ENCODE measurements at places on chromosomes 7 and 10.

DNA sequence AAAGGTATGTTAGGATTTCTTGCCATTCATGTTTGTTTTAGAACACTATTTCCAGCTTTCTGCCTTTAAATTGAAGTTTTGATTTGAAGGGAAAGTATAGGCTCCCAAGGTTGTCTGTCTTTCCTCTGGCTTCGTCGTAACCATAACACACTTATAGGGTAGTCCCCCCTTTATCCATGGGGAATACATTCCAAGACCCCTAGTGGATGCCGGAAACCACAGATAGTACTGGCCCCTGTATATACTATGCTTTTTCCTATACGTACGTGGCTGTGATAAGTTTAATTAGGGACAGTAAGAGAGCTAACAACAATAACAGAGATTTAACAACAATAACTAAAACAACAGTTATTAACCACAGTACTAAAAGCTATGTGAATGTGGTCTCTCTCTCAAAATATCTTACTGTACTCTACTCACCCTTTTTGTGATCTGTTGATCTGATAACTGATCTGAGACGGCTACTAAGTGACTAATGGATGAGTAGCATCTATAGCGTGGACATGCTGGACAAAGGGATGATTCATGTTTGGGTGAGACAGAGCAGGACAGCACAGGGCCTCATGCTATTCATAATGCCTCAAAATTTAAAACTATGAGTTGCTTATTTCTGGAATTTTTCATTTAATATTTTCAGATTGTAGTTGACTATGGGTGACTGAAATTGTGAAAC is 273.1 kb downstream of the AUTS2 start:
- DNase-seq = no peak

GRCh38 chr7:65441010-65441409 is 67.4 kb downstream of the ZNF92 start:
- DNase-seq = no peak

- no peak for DNase-seq
These were observed 33.7 kb upstream of the RBM33 start for GRCh38 chr7:155610633-155611193.

- DNase-seq = no peak
These were observed 100.9 kb upstream of the PDLIM1 start for GRCh38 chr10:95391581-95392216.

DNA sequence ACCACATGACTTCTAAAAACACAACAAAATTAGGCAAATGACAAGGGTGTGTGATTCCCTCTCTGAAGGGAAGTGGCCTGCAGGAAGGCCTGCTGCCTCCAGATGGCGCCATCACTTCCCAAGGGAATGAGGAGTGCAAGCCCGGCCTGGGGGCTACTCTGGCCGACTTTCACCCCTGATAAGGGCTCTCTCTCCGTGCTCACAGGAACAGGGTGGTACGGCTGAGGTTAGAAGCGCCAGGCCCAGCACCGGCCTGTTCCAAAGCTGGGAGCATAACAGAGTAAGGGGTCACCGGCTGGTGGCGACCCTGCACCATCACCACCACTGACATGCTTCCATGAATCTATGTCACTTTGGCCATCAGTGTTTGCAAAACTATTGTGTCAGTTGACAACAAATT is 13.1 kb downstream of the RBP3 start:
- DNase-seq = no peak

DNA sequence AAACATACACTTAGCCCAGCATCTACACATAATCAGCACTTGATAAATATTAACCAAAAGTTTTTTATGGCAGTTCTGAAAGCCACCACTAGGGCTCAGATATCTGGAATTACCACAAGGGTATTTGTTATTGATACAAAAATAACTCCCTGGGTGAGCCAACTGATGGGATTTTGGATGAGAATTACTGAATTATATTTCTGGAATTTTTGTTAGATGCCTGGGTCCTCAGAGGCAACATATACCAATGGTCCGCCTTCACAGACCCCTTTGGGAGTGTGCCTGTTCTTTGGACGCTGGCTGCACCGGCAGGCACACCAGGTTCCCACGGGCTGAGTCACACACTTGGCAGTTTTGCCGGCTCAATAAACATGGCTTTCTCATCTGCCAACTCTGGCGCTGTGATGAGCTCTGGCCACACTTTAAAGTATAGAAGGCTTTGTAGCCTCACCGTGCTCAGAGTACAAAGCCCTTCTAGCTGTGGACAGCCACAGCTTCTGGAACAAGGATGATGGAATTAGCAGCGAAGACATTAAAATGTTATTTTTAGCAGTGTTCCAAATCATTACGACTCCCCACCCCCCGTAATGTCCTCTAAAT is 24.5 kb upstream of the EEPD1 start:
- no peak for DNase-seq

GRCh38 chr10:17652585-17652984 is 8.6 kb downstream of the STAM start:
- no peak for DNase-seq

GRCh38 chr10:12299222-12299965 is 50.0 kb upstream of the CAMK1D start:
- no peak for DNase-seq

GRCh38 chr10:25017661-25018060 is 1.2 kb downstream of the THNSL1 start:
- DNase-seq = no peak

GRCh38 chr7:139698278-139698677 is 79.5 kb downstream of the HIPK2 start:
- DNase-seq = no peak

DNA sequence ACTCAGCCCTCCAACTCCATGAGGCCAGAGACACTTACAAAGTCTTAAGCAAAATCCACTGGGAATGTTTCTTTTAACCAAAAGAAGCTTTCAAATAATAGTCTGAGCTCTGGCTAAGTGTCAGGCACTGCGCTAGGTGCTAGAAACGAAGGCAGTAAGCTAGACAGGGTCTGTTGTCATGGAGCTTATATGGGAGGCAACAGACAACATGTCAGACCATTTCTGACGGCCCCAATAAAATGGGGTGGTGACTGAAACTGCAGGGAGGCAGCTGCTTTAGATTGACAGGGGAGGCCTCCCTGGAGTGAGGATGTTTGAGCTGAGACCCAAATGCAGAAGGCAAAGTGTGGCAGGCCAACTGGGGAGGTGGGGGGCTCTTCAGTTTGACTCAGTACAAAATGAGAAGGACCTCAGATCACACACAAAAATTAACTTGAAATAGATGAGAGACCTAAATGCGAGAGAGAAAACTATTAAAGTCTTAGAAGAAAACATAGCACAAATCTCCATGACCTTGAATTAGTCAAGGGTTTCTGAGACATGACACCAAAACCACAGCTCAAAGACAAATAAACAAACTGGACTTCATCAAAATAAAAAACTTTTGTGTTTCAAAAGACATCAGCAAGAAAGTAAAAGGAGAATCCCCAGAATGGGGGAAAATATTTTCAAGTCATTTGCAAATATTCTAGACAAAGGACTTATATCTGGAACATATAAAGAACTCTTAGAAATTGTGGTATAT is 40.6 kb downstream of the SH3PXD2A start:
- DNase-seq = no peak

GRCh38 chr10:64574371-64574770 is 1053.2 kb downstream of the REEP3 start:
- DNase-seq = no peak

- DNase-seq = no peak
These were observed 10.2 kb downstream of the KLF14 start for GRCh38 chr7:130723784-130724183.

- no peak for DNase-seq
These were observed 73.2 kb downstream of the AASS start for GRCh38 chr7:122070834-122071233.

DNA sequence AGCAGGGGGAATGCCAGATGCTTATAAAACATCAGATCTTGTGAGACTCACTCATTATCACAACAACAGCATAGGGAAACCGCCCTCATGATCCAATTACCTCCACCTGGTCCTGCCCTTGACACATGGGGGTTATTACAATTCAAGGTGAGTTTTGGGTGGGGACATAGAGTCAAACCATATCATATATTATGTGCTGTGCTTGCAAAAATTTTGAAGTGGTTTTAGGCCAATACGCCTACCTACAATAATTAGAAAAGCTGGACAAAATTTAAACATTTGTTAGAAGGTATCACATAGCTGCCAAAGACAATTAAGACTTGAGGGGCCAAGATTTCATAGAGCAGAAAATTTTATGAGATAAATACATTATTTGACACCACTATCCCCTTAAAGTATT is 29.5 kb downstream of the NPSR1 start:
- DNase-seq = no peak

DNA sequence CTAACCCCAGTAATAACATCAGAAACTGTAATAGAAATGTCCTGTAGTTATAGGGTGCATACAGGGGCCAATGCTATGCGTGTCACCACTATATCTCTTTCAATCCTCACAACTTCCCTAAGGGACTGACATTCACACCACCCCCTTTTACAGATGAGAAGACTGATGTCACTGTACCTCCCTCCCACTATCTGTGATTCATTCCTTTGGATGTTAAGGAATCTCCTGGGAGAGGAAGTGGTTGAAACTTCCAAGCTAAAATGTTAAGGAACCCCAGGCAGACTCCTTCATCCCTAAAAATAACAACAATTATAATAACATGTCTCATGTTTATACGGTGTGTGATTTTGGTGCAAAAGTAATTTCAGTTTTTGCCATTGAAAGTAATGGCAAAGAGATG is 5.4 kb downstream of the COL13A1 start:
- no peak for DNase-seq

DNA sequence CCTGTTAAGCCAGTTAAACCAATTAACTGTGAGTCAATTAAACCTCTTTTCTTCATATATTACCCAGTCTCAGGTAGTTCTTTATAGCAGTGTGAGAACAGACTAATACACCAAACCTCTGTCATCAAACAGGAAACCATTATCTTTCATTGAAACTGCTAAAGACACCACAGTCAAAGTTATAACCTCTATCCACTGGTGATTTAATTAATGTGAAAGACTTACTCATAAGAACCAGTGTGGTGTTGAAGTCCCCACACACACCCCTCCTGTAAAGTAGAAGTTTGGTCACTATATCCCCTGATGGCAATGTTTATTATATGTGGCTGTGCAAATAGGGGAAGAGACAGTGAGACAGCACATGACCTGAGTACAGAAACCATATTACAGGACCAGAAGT is 228.1 kb downstream of the NEBL start:
- no peak for DNase-seq

DNA sequence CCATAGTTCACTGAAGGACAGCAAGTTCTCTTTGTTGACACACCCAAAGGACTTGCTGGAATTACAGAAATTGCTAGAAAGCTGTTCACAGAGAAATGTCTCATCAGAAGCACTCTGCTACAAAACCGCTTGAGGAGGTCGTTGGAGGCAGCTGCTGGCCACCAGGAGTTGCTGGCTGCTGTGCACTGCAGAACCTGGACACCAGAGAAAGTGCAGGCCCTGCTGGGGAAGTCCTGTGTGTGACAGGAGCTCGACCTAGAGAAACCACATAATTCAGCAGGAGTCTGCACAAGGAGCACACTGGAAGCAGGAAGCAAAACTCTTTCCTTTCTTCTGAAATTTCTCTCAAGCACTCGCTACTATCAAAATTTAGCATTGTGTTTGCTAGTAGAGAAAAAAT is 461.5 kb upstream of the GHITM start:
- DNase-seq = no peak

DNA sequence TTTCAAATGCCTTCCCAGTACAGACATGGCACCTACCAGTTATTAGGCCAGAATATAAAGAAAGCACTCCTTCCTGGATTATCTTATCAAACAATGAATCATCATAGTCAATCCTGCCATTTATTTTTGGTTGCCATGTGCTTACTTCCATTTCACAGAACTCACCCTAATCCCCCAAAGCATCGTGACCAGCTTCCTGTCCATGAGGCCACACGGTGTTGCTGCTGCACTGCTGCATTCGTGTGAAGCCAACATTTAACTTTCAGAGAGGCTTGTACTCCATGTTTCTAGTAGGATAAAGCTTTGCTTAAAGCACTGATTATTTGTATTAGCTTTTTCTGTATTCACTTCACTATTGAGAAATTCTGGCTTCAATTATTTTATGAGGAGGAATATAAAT is 14.4 kb downstream of the COL28A1 start:
- DNase-seq = no peak

DNA sequence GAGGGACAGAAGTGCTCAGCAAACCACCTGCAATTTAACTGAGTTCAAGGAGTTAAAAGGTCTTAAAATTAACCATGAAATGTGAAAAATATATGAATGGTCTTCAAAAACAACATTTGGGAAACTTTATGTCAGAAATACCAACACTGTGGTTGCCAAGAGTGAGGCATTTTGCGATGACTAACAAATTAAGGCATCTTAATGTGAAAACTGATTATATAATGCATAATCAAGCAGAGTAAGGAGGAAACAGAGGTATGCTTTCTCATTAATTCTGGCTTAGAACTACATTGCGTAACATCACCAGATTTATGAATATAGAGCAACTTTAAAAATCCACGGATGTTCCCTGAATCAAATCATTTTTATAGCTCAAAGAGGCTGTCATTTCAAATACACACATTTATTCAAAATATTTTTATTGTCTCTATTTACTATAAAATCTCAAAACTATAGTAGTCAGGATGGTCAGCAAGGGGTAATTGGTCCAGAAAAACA is 335.5 kb downstream of the LRRTM3 start:
- DNase-seq = no peak

- no peak for DNase-seq
These were observed 101.6 kb downstream of the DLG5 start for GRCh38 chr10:77824908-77825307.

GRCh38 chr10:112298581-112298980 is 15.4 kb downstream of the TECTB start:
- DNase-seq = no peak

DNA sequence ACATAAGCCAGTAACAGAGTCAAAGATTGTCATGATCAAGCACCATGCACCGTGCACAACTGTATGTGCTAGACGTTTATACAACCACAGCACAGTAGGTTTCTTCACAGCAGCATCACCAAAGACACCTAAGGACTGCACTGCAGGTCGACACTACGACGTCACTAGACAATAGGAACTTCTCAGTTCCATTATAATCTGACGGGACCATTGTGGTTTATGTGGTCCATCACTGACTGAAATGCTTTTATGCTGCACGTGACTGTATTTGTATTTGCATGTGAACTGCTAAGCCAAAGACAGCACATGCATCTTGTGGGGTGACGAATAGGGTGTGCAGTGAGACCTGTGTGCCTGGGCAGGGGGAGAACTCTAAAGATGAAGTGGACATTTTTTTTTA is 164.9 kb downstream of the PARD3 start:
- DNase-seq = no peak

DNA sequence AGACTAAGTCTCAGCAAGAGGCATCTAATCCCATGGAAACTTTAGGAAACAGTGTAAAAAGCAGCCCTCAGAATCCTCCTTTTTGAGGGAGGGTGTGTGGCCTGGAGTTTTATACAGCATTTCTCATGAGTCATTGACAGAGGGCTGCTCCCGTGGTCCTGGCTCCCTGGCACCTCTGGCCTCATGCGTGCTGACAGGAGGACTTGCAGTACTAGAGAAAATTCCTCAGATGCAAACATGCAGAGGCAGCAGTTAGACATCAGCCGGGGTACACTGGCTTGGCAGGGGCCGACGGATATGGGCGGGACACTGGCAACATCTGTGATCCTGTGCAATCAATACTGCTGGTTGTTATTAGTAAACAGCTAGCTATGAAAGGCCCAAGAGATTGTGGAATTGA is 925.1 kb upstream of the CELF2 start:
- no peak for DNase-seq
